ENCODE measurements at places on chromosomes 5 and 9.

DNA sequence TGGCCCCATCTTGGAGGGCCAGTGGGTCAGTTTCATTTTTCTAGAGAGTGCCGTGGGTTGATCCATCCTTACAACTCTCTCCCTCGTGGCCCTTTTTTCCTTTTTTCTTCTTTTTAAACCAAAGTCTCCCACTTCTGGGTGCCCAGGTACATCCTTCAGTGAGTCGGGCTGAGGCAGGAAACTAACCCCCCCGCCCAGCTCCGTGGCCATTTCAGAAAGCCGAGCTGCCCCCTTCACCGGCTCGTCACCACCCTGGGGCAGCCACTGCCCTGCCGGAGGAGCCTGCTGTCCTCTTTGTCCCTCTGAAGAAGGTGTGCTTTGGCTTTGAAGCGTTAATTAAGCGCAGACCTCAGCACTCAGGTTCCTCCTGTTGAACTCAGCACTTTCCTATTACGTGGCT, 5.2 kb downstream of the CFAP77 start:
- DNase-seq, result no peak

DNA sequence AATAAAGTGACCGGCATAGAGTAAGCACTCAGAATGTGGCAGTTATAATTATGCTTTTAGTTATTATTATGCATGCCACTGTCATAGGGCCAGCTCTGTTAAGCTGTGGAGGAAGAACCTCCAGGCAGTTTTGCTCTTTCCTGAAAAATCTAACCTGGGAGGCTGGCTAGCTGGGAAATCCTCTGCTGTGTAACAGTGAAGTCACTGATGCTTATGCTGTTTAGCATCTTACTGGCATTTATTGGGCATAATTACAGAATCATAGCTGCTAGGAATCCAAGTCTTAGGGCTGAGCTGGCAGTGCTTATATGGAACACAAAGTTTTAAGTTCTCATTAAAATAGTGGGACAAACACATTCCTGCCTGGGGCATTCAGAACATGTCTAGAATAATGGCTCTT, 5.5 kb upstream of the GSN start:
- DNase-seq, result no peak

GRCh38 chr9:37656936-37657335, 6.2 kb downstream of the FRMPD1 start:
- no peak for DNase-seq

GRCh38 chr5:20286512-20286911, 298.5 kb upstream of the CDH18 start:
- no peak for DNase-seq

DNA sequence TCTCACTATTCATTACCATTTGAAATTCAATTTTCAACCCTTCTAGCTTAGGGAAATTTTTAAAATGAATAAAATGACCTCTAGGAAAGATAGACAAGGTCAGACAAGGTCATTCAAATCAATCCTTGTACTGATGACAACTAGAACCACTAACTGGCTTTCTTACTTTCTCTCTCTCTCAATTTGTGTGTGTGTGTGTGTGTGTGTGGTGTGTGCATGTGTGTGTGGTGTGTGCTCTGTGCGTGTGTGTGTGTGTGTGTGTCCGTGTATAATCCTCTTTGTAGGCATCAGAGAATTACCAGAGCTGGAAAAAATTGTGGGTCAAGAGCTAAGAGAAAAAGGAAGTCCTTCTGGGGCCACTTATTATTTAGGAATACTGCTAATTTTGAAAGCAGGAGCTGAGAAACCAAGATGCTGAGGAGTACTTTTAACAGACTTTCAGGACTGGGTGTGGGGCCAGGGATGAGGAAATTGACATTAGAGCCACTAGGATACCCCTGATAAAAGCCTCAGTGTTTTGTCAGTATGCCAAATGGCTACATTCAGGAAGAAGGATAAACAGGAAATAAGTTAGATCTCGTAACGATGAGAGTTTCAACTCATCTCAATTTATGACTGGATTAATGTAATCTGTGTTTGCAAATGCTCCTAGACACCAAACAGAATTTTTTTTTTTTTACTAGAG, 723.3 kb downstream of the CETN3 start:
- DNase-seq, result no peak

- DNase-seq, result no peak
These were observed 32.2 kb upstream of the NOTCH1 start for GRCh38 chr9:136577941-136578625.

DNA sequence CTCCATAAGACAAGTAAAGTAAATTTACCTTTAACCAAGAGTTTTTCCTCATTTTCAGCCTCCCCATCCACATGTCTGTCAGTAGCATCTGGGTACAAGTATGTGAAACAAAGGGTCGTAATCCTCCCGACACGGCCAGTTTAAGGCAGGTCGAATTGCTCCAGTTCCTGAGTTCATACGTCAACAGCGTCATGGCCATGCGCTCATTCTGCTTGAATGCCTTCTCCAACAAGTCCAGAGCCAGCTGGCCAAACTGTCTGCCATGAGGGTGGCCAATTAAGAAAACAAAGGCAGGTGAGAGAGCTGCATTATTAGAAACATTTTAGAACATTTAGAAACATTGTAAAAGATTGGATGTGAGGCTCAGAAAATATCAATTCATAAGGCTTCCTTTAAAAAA, 87.5 kb downstream of the TRPM6 start:
- DNase-seq, result no peak
